ENCODE measurements at places on chromosomes 3 and 15.

DNA sequence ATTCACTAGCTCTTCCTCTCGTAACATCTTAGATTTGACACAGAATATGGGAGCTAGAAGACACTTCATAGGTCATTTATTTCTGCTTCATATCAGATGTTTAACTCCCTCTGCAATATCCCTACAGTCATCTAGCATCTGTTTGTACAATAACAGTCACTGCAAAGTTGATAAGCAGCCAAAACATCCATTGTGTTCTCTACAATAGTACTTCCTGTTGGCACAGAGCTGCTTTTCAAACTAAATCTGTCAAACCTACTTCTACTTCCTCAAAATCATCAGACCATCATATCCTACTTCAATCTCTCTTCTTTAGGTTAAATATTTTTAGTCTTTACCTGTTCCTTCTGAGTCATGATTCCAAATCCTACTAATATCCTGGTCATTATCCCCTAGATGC is 233.2 kb downstream of the FGF12 start:
- no peaks in the 10 kb centered on the region for H3K36me3 ChIP-seq
- H3K27ac ChIP-seq: no peak overlapping the region
- H3K27me3 ChIP-seq: peaks cover 4% of the 10 kb centered on the region
- H3K4me3 ChIP-seq: no peak overlapping the region
- DNase-seq: no peak

DNA sequence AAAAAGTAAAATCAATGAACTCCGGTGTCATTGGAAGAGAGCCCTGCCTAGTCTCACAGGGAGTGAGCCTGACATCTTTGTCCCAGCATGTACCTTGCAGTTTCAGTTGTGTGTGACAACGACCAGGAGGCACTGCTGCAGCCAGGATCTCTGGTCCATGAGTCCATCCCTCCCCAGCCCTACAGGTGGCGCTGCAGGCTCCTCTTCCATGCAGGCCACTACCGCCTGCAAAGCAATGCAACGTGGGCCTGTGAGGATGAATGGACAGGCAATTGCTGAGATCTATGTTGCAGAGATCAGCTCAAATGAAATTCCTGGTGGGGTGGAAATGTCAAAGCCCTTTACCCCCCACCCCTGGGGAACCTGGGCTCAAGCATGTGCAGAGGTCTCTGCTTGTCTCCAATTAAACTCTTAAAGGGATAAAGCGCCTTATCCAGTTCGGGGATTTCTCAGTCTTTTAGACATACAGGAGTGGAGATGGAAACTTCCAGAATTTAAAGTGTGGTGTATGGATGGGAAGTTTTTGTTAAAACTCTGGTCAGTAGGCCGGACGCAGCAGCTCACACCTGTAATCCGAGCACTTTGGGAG is 35.8 kb downstream of the TKT start:
- peak; percentile 93 for DNase-seq
- no peaks in the 10 kb centered on the region for H3K27me3 ChIP-seq
- H3K4me3 ChIP-seq: no peak overlapping the region
- H3K36me3 ChIP-seq: peaks cover 10% of the 10 kb centered on the region

- DNase-seq: no peak
- no peak overlapping the region for H3K27ac ChIP-seq
- no peaks in the 10 kb centered on the region for H3K36me3 ChIP-seq
- H3K27me3 ChIP-seq: no peaks in the 10 kb centered on the region
Observed at GRCh38 chr3:111768571-111769100, 90.4 kb upstream of the PHLDB2 start.

DNA sequence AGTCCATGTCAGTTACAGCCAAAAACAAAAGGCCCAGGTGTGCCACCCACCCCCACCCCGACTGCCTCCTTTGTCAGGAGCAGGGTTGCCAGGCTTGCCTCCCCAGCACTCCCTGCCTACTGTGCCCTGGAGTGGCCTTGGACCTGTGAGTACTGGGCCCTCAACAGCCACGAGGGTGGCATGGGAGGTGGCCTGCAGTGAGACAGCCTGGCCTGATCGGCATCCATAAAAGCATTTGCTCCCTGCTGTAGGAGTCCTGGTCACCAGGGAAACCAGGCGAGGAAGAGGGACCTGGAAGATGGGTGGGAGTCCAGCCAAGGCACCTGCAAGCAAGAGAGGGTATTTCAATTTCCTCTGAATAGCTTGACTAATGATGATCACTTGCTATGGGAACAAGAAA is 56.4 kb upstream of the KCNMB2 start:
- H3K27ac ChIP-seq: no peak overlapping the region
- H3K27me3 ChIP-seq: peaks cover 17% of the 10 kb centered on the region
- H3K4me1 ChIP-seq: no peaks in the 10 kb centered on the region
- no peak for DNase-seq
- no peaks in the 10 kb centered on the region for H3K36me3 ChIP-seq

DNA sequence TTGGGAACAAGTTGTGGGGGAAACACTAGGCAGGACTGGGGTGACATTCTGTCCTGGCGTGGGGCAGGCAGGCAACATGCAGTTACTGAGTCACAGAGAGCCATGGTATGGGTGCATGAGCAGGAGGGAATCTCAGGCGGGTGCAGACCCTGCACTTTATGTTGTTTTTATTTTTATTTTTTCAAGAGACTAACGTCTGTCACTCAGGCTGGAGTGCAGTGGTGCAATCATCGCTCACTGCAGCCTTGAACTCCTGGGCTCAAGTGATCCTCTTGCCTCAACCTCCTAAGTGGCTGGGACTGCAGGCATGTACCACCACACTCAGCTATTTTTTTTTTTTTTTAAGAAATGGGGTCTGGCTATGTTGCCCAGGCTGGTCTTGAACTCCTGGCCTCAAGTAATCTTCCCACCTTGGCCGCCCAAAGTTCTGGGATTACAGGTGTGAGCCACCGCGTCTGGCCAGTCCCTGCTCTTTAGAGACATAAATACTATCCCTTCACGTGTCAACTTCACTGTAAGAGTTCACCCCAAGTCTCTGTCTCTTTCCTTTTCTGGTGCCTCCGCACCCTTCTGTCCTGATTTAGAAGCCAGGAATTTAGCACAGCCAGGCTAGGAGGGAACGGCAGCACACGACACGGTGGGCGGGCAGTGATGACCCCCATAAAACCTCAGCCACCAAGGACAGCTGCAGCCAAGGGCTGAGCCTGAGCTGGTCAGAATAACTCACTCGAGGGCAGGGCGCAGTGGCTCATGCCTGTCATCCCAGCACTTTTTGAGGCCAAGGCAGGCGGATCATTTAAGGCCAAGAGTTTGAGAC is 72.8 kb upstream of the IQSEC1 start:
- no peaks in the 10 kb centered on the region for H3K36me3 ChIP-seq
- H3K4me3 ChIP-seq: no peak overlapping the region
- H3K27me3 ChIP-seq: peaks cover 4% of the 10 kb centered on the region
- H3K27ac ChIP-seq: no peak overlapping the region

DNA sequence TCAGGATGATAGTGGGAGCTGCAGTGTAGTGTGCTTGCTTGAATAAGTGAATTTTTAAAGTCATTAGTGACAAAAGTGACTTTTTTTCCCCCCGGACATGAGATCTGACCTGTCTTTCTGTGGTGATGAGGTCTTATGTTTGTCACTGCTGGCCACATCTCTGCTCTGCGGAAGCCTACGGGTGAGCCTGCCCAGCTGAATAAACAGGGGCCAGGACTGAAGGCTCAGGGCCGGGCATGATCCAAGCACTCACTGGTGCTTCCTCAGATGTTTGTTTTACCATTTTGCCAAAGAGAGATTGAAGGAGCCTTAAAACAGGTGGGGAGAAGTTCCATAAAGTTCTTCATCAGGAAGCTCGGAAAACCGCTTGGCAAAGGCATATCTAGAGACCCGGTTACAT is 35.0 kb downstream of the RPL39L start:
- H3K4me3 ChIP-seq: no peak overlapping the region
- no peak for DNase-seq
- H3K27ac ChIP-seq: no peak overlapping the region

GRCh38 chr3:83625261-83625660 is 1333.5 kb upstream of the CADM2 start:
- no peak overlapping the region for H3K4me3 ChIP-seq
- H3K27me3 ChIP-seq: no peaks in the 10 kb centered on the region
- no peaks in the 10 kb centered on the region for H3K36me3 ChIP-seq
- H3K4me1 ChIP-seq: no peaks in the 10 kb centered on the region
- no peak for DNase-seq

GRCh38 chr3:128081846-128082245 is 29.6 kb downstream of the SEC61A1 start:
- no peaks in the 10 kb centered on the region for H3K27me3 ChIP-seq
- no peak for DNase-seq
- no peak overlapping the region for H3K4me3 ChIP-seq
- H3K4me1 ChIP-seq: no peaks in the 10 kb centered on the region
- no peak overlapping the region for H3K27ac ChIP-seq

DNA sequence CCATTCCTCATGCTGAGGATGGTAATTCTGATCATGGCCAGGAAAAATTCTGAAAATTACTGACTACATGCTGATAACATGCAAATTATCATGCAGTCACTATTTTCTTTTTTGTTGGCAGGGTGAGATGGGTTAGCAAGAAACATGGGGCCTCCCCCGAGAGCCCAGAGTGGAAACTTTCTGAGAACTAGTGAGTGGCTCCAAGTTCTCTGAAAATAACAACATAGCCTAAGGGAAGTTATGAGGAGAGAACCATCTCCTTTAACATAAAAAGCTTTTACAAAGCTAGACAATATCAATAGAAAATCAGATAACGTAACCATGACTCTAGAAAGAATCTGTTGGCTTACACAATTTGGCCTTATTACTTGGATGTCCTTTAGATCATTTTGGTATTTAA is 254.2 kb downstream of the PLOD2 start:
- no peak for DNase-seq
- no peak overlapping the region for H3K27ac ChIP-seq
- no peak overlapping the region for H3K4me3 ChIP-seq

DNA sequence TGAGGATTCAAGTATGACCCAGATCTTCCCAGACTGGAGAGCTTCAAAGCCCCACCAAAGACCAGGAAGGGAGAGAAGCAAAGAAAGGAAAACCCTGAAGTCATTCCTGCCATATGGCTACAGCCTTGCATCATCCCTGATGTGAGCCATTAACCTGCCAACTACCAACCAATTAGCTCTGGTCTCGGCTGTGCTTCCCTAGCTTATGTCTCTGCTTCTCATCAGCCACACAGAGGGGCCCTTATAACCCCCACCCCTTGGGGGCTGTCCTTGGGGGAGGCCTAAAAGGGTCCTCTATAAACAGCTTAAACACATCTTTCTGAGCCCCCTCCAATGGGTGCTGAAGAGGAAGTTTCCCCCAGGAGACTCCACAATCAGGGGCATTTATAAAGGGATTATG is 52.8 kb downstream of the NOX5 start:
- no peak overlapping the region for H3K4me3 ChIP-seq
- DNase-seq: no peak
- H3K27ac ChIP-seq: no peak overlapping the region
- H3K4me1 ChIP-seq: no peaks in the 10 kb centered on the region
- peaks cover 17% of the 10 kb centered on the region for H3K27me3 ChIP-seq

- peaks cover 21% of the 10 kb centered on the region for H3K4me1 ChIP-seq
- no peaks in the 10 kb centered on the region for H3K36me3 ChIP-seq
- peak; percentile 79 for DNase-seq
- no peak overlapping the region for H3K27ac ChIP-seq
Observed at GRCh38 chr3:99875929-99876841, 58.5 kb downstream of the CMSS1 start.

DNA sequence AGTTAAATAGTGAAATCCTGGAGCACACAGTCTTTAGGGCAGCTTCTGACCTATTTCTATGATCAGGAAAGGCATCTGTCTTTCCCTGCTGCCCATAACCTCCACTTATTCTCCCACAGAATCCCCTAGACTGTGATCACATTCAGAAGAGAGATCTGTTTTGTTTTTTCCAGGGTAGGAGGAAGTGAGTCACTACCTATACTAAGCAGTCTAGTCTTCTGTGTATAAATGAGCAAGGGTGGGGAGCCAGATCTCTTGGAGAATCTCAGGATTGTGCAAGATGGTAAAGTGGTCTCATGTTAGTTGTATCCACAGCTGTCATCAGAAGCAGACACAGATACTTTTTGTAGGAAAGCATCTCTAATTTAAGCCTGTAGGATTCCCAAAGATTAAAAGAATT is 11.8 kb upstream of the FBXO22 start:
- no peak for DNase-seq
- peak overlapping the region; percentile 74 for H3K27ac ChIP-seq
- no peak overlapping the region for H3K4me3 ChIP-seq
- H3K27me3 ChIP-seq: no peaks in the 10 kb centered on the region
- peaks cover 9% of the 10 kb centered on the region for H3K36me3 ChIP-seq

DNA sequence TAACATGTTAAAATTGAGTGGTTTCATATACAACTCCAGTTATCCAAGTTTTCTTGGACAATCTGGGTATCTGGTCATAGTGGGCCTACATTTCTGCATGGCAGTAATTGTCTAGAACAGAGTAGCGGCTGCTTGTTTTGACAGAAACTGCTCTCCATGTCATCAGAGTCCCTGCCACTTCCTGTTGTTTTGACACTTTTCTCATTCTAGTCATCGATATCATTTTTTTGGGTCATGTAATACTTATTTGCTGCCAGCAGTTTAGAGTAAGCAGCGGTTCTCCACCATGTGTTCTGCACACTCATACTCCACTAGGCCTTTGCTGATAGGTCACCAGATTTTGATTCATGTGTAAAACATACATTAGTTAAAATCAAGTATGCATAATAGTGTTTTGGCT is 81.5 kb downstream of the SLC25A26 start:
- H3K36me3 ChIP-seq: peaks cover 24% of the 10 kb centered on the region
- peak overlapping the region; percentile 93 for H3K27ac ChIP-seq
- no peaks in the 10 kb centered on the region for H3K27me3 ChIP-seq
- peak overlapping the region; percentile 36 for H3K4me3 ChIP-seq

GRCh38 chr3:71680603-71681002 is 44.6 kb downstream of the EIF4E3 start:
- H3K4me3 ChIP-seq: no peak overlapping the region
- no peaks in the 10 kb centered on the region for H3K27me3 ChIP-seq
- H3K27ac ChIP-seq: no peak overlapping the region
- H3K36me3 ChIP-seq: peaks cover 9% of the 10 kb centered on the region
- no peak for DNase-seq
- H3K4me1 ChIP-seq: peaks cover 13% of the 10 kb centered on the region

DNA sequence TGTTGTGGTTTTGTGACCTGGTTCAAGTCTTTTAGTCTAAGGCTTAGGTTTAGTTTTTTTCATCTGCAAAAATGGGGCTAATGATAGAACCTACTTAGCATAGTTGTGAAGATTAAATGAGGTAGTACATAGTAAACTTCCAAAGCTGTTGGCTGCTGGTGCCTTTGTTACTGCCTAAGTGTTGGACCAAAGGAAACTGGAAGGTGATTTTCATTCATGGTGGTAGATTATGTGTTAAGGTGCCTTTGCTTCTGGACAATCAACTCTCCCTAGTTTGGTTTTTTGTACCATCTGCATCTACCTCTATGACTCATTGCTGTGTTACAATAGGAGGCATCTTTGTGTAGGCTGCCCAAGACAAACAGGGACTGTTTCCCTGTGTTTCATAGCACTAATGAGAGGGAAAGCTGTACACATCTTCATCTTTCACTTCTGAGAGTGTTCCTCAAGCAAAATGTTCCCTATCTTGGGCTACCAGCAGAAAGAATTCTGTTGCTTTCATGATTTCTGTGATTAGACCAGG is 3.2 kb downstream of the MAP2K1 start:
- peak overlapping the region; percentile 42 for H3K27ac ChIP-seq
- H3K27me3 ChIP-seq: no peaks in the 10 kb centered on the region
- H3K36me3 ChIP-seq: peaks cover 62% of the 10 kb centered on the region
- DNase-seq: no peak
